Kidney capillary endothelial cell (primary cell): ENCODE measurements at places on chromosomes 5 and 9.

GRCh38 chr5:154884424-154884823 is 26.0 kb downstream of the CNOT8 start:
- DNase-seq, result no peak

- no peak for DNase-seq
These were observed 43.7 kb downstream of the GLRX start for GRCh38 chr5:95778713-95779436.

- no peak for DNase-seq
These were observed 9.2 kb upstream of the FIBCD1 start for GRCh38 chr9:130948266-130948665.

DNA sequence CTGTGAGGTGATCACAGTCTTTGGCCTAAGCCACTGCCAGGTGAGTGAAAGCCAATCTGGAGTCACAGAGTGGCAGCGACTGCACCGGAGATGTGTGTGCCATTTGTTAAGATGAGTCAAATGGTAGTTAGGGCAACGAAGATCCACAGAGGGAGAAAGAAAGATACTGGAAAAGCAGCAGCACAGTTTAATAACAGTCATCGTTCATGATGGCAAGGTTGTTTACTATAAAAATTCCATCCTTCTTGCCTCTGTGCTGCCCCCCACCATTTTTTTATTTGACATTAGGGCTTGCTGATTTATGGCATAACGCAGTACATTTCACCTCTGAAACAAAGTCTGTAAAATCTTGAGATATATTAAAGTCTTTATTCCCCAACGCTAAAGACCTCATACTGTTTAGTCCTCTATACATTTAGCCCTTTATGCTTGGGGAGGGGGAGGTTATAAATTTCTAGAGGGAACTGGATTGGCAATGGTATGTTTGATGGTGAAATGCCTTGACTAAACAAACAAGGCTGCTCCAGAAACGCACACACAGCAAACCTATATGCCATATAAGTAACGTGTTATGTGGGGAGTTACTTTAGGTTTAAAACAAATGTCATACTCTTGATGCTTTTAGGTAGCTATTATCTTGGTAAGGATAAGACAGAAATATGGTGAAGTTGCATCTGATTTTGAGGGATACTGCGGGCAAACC is 55.8 kb upstream of the ABL1 start:
- no peak for DNase-seq

- DNase-seq, result peak; percentile 94
These were observed 37.3 kb downstream of the MED27 start for GRCh38 chr9:132042324-132042723.

DNA sequence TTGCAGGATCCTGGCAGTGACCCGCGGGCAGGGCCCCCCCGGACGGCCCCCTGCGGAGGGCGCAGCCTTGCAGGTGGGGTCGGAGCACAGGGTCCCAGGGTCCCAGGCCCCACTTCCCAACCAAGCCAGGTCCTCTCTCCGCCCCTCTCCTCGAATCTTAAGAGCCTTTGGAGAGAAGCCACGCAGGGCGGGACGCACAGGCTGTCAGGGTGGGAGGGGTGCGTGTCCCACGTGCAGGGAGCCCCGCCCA is 18.4 kb upstream of the EGFL7 start:
- no peak for DNase-seq

- DNase-seq, result peak; percentile 33
These were observed 13.9 kb downstream of the QSOX2 start for GRCh38 chr9:136231478-136232297.

DNA sequence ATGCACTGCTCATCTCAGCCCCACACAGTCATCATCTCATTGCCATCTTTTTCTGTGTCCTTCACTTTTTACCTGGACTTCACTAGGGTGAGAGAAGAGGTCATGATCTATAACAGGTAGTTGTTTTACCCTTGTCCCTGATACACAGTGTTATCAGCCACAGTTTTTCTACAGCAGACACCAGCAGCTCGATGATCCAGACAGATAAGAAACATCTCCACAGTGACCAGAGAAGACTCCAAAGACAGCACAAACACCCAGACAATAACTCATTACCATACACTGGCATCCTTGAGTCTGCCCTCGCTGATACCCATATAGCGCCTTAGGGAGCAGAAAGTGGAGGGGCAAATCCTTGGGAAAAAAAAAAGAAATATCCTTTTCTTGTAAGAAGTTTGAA is 194.1 kb downstream of the DTWD2 start:
- DNase-seq, result no peak

- DNase-seq, result no peak
These were observed 19.1 kb upstream of the SLC31A2 start for GRCh38 chr9:113131689-113132151.

GRCh38 chr5:107381189-107381856 is 289.4 kb downstream of the EFNA5 start:
- peak; percentile 6 for DNase-seq

GRCh38 chr9:19689328-19690101 is 99.3 kb downstream of the SLC24A2 start:
- no peak for DNase-seq

- no peak for DNase-seq
These were observed 499 bp downstream of the FBLL1 start for GRCh38 chr5:168529374-168530234.

DNA sequence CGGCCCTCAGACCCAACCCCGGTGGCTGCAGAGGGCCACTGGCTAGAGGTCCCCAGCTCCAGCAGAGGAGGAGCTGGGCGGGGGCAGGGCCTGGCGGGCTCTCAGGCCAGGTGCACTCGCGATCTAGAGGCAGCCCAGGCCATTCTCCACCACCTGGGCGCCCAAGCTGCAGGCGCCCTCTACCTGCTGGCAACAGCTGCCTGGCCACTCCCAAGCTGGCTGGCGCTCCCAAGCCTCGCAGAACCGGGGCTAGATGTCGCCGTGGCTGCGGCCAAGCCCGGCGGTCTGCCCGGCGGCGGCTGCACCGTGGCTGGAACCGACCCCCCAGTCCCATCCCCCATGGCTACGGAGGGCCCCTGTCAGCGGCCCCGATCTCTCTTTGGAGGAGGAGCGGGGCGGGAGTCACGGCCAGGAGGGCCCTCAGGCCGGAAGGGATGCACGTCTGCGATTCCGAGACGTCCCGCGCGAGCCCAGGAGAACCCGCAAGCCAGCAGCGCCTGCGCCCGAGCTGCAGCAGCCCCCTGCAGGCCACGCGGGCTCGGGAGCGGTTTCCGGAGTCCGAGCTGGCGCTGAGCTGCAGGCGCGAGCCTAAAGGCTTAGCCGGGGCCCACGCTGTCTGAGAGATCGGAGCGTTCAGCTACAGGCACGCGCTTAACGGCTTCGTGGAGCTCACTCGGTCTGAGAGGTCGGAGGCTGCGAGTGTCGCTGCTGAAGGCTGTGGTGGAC is 44.3 kb upstream of the BICD2 start:
- peak; percentile 52 for DNase-seq

- DNase-seq, result no peak
These were observed 216 bp downstream of the ZMYND19 start for GRCh38 chr9:137590123-137590468.

DNA sequence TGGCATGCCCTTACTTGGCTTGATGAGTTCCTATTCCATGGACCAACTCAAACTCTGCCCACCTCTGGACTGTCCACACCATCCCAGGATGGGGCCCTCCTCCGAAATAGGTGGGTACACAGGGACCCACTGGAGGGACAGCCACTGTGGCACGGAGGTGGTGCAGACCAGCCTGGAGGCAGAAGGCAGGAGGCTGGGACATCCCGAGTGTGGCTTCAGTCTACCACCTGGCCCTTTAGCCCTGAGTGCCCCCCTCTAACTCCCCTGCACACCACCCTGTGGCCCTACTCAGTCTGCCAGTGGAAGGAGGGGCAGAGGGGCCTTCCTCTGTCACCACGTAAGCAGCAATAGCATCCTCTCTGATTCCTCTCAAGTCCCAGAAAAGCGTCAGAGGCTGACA is 3.7 kb downstream of the IL3 start:
- no peak for DNase-seq

- no peak for DNase-seq
These were observed 2.5 kb upstream of the FSD1L start for GRCh38 chr9:105445203-105445881.

- peak; percentile 67 for DNase-seq
These were observed 123.7 kb downstream of the EBF1 start for GRCh38 chr5:158976035-158976434.

- no peak for DNase-seq
These were observed 52.4 kb downstream of the ARHGEF37 start for GRCh38 chr5:149633476-149634350.

GRCh38 chr5:8993031-8993430 is 552.8 kb downstream of the SEMA5A start:
- DNase-seq, result no peak

DNA sequence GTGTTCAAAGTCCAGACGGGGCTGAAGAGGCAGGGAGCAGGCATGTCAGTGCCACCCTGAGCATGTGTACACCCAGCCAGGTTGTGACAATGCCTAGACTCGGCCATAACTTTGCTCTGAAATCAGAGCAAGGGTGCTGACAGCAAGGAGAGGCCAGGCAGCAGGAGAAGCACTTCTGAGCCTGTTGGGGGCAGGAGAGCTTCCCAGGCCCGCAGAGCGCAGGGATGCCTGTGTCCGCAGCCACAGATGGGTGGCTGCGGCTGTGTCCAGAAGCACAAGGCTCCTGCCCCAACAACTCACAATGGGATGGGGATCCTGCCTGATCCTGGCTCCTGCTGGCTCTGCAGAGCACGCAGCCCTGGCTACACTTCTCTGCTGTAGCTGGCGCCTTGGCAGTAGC is 373.9 kb downstream of the CHSY3 start:
- no peak for DNase-seq

DNA sequence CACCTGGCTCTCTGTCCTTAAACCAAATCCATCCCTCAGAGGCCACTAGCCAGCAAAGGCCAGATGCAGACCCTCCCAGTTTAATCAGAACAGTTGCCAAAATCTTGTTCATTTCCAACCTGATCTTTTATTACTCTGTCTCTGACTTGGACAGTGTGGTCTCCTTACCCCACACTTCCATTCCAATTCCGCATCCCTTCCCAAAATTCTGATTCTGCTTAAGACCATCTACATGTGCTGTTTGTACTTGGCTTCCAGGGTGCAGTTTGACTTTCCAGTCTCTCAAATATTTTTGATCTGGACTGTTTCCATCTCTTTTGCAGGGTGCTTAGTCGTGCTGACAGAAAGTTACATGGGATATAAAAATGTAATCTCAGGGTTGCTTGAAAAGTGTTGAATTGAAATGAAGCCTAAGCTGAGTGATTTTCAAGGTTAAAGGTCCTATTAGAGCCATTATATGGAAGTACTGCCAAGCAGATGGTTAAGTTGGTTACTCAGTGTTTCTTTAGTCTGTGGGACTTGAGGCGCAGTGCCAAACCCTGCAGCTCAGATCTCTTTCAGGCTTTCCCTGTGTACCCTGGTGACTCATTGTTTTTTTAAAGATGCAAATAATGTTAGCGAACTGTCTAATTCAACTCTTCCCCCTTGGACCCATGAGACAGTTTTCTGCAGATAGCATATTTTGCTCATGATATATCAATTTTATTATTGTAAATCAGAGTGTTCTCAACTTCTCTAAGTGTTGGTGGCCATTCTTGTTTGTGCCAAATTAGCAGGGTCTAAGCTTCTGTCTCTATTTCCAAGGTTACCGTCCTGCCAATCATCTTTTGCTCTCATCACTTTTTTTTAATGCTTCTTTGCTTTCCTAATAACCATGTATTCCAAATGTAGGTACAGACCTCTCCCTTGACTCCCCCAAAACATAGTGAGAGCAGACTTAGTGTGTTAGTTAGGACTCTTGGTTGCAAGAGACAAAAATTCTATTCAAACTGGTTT is 18.2 kb upstream of the DCP2 start:
- DNase-seq, result peak; percentile 33

DNA sequence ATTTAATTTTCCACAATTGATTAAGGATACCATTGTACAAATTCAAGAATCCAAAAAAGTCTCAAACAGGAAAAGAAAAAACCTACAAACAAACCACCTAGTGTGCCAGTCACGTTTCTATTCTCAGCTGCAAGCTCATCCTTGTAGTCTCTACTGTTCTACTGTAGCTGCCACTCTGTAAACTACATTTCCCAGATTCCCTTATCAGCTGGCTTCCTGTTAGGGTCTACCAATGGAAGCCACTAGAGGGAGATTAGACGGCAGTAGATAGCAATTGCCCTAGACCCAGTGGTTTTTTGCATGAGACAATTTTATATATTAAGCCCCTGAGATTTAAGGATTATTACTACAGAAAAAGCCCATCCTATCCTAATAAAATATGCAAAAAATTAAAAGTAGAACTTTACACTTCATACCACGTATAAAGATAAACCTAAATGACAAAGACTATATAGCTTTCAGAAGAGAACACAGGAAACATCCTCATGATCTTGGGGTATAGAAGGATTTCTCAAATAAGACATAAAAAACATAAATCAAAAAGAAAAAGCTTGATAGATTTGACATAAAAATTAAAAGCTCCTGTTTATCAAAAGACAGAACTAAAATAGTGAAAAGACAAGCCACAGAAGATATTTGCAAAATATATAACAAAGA is 37.4 kb downstream of the P4HA2 start:
- peak; percentile 76 for DNase-seq

GRCh38 chr5:153900703-153901395 is 137.9 kb downstream of the FAM114A2 start:
- DNase-seq, result no peak

- peak; percentile 90 for DNase-seq
These were observed 58.6 kb downstream of the PTCD2 start for GRCh38 chr5:72378639-72379289.

DNA sequence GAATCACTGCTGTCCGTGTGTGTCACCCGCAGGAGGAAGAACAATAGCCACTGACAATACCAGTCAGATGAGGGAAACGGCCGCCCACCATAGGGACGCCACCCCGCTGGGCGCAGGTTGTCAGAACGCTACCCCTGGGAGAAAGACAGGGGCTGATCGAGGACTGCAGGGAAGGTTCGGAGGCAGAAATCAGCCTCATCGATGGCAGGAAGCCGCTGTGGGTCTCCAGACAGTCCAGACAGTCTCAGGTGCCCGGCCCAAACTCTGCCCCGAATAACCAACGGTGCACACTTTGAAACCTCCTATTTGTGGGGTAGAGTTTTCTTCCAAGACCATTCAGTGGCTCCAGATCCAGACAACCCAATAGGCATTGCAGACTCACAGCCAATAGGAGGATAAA is 181.5 kb downstream of the ROR2 start:
- no peak for DNase-seq

DNA sequence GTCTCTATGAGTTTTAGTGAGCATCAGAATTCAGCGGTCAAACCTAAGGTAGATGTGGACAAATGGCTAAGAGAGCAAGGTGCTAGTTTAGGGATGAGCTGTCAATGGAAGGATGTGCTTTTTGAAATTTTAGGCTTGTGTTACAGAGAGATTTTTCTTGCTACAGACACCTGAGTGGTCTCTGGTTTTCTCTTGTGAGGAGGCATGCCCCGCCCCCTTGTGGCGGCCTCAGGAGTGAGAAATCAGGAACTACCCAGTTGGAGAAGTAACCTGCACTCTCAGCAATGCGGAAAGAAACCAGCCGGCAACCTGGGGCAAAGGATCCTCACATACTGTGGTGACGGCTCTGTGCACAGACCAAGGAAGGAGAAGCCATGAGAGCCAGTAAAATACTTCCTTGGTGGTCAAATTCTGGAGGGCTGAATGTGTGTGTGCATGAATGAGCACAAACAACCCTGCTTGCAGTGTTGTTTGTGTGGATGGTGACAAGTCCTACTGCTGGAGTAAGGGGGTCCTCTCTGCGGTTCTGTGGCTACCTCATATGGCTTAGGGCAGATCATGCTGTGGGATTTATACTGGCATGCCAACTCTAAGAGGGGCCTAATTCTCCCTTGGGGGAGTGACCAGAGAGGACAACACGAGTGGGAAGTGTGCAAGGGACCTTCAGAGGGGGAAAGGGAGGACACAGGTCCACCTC is 16.7 kb upstream of the HSD17B4 start:
- peak; percentile 19 for DNase-seq

GRCh38 chr5:175831507-175831906 is 39.9 kb upstream of the CPLX2 start:
- no peak for DNase-seq

GRCh38 chr5:103293099-103293498 is 34.5 kb downstream of the MACIR start:
- no peak for DNase-seq
